Anterior cingulate cortex (tissue), 58 donors: ENCODE measurements at places on chromosomes 3 and 15.

GRCh38 chr3:131036986-131037385 lies 10.3 kb downstream of the NEK11 start:
- no peak for DNase-seq

GRCh38 chr3:50506169-50506568 lies 2.7 kb upstream of the CACNA2D2 start:
- DNase-seq, result no peak

DNA sequence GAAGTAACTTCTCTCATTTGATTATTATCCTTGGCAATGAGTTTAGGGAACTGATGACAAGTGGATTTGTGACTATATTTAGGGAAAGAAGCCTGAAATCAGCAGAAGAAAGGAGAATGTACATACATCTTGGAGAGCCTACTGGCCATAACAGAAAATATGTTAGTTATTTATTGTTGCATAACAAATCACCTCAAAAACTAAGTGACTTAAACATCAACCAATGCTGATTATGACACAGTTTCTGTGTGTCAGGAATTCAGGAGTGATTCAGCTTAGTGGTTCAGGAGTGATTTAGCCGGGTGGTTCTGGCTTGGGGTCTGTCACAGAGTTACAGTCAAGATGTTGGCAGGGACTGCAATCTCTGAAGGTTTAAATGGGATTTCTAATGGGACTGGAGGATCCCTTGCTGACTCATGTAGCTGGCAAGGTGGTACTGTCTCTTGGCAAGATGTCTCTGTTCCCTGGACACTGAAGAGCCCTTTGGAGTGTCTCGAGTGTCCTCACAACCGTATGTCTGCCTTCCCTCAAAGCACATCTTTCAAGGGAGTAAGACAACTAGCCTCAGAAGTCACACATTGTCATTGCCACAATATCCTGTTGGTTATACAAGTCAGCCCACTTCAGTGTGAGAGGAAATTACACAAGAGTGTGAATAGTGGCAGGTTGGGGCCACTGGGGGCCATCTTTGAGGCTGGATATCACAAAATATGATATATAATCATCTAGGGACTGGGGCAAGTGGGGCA lies 248.9 kb downstream of the SV2B start:
- DNase-seq, result no peak

GRCh38 chr15:48406911-48407310 lies 75.7 kb downstream of the DUT start:
- no peak for DNase-seq

GRCh38 chr15:100147828-100148227 lies 193.9 kb downstream of the ADAMTS17 start:
- no peak for DNase-seq

GRCh38 chr3:50442945-50443579 lies 60.4 kb downstream of the CACNA2D2 start:
- peak; percentile 59 for DNase-seq

DNA sequence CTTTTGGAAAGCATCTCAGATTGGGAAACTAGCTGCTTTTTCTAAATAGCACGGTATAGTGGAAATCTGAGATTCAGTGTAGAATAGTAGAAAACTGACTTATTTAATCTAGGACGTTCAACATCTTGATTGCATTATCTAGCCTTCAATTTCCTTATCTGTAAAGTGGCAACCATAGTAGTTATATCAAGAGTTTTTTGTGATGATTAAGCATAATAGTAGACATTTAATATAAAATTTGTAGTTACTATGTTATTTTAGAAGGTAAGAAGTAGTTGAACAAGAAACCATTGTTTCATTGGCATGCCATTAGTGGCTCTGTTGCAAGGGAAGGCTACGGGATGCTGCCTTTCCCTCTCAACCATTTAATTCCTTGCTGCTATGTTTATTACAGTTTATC lies 367.3 kb downstream of the NAALADL2 start:
- DNase-seq, result no peak

- DNase-seq, result no peak
These were observed 83.6 kb upstream of the EPHB3 start for GRCh38 chr3:184477940-184478339.

DNA sequence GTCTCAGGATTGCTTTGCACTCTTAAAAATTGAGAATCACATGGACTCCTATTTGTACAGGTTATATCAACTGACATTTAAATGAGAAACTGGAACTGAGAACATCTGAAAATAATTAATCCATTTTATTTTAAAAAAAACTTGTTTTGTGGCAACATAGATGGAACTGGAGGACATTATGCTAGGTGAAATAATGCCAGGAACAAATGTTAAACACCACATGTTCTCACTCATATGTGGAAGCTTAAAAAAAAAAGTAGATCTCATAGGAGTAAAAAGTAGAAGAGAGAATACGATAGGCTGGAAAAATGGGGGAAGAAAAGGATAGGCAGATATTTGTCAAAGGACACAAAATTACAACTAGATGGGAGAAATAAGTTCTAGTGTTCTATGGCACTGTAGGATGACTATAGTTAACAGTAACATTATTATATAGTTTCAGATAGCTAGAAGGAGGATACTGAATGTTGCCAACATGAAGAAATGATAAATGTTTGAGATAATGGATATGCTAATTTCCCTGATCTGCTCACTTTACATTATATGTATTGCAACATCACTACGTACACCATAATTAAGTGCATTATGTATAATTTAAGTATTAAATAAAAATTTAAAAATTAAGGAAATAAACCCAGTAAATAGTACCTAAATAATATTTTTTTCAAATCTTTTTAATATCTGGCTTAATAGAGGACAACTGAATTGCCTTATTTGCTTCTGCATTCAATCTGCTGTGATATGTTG lies 100.5 kb upstream of the TSPAN3 start:
- no peak for DNase-seq

DNA sequence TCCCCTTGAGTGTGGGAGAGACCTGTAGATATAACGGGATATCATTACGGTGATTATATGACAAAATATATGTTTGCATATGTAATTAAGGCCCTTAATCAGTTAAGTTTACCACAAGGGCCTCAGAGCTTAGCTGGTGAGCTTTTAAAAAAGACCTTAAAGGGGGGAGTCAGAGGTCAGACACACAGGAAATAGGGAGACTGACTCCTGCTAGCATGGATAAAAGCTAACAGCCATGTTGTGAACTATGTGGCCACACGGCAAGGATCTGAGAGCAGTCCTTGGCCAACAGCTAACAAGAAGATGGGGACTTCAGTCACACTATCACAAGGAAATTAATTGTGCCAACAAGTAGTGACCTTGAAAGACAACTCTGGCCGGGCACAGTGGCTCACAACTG lies 3.1 kb downstream of the STAG1 start:
- no peak for DNase-seq

DNA sequence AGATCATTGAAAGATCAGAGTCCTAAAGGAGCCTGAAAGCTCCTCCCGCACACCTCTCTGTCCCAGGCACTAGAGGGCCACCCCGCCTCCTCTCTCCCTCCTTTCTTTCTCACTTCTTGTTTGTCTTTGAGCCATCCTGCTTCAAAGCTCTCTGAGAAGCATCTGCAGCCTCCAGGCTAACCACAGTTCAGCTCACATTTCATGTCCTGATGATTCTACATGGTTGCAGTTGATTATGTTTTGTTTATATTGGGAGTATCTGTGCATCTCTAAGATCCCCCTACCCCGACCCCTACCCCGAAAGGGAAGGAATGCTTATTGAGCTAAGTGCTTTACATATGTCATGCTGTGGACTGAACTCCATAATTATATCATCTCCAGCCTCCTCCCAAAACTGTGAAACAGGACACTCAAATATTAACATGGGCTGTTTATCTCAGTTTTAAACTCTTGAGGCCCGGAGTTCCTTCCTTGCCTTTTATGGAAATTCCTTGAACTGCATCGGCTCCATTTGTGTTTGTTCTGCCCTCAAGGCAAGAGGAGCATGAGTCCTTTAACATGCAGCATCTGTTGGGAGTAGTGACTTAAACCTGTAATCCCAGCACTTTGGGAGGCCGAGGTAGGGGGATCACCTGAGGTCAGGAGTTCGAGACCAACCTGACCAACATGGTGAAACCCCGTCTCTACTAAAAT lies 30.9 kb downstream of the MGLL start:
- DNase-seq, result no peak

- DNase-seq, result peak; percentile 8
These were observed 106.6 kb upstream of the TMC3 start for GRCh38 chr15:81480645-81481053.

DNA sequence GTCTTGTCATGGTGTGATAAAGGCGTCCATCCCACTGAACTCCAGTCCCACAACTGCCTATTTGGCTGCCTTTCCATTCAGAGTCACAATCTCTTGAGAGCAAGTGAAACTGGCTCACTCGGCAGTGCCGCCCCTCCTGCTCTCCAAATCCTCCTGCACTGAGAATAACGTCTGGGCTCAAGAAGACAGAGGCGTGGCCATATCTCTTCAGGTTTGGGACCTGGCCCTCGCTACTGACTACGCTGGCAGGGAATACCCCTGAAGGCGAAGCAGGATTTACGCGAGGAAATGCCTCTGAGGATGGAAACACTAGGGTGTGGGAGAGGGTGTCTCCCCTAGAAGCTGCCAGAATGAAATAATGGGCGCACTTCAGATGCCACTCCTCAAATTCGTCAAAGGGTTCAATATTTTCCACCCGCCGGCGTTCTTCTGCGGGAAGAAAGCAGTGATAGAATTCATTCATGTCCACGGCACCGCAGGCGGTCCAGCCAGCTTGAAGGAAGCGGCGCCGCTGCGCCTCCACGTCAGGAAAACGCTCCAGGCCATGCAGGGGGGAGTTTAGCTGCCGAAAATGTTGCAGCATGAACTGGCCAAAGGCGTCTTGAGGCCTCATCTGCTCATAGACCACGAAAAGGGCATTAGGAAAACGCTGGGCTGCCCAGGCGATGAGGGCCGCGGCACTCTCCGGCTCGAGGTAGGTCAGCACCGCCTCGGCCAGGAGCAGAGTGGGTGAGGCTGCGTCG lies 985 bp downstream of the LCMT2 start:
- no peak for DNase-seq

DNA sequence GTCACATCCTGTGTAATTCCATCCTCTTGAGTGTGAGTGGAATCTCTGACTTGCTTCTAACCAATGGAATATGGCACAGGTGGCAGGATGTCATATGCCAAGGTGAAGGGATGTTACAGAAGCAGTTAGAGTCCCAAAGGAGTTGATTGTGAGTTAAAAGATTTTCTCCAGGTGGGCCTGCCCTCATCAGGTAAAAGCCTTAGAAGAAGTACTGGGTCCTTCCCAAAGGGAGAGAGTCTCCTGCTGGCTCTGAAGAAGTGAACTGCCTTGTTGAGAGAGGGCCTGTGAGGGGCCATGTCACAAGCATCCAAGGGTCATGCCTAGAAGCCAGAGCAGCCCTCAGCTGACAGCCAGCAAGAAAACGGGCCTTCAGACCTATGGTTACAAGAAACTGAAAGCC lies 13.1 kb downstream of the CMTM7 start:
- DNase-seq, result no peak

DNA sequence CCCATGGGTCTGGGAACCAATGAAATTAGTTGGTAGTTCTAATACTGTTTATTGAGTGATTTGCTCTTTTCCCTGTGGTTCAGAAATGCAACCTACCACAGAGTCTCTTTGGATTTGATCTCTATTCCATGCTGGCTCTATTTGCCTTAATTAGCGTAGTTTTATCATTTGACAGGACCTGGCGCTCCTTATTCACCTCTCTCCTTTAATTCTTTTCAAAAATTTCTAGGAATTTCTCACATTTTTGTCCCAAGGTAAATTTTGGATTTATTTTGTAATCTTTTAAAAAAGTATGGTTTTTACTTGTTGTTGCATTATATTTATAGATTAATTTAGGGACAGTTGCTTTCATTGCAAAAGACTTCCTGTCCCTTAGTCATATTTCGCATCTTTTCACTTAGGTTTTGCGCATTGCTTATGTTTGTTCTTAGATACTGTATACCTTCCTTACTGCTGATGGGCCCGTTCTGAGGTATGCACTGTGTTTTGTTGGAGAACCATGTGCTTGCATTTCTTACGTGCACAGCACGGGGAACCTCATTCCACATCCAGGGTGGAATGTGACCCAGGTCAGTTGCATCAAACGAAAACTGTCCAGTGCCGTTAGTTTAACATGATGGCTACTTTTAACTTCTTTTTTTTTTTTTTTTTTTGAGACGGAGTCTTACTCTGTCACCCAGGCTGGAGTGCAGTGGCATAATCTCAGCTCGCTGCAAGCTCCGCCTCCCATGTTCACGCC lies 27.0 kb downstream of the SENP5 start:
- no peak for DNase-seq

DNA sequence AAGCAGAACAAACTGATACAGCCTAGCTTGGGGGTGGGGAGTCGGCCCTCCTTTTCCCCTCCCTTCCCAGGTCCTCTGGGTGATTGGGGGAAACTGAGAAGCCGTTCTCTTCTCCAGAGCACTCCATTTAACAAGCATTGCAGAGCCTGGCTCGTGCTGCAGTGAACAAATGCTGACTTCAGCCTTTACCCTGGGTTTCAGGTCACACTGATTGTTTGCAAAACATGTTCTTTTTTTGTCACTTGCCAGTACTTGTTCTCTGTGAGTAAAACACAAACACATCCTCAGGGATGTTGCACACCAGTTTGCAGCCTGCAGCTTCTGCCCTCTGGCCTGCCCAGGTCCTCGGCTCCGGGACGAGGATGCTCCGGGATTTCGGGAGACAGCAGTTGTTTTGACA lies 132.8 kb downstream of the PGPEP1L start:
- no peak for DNase-seq

DNA sequence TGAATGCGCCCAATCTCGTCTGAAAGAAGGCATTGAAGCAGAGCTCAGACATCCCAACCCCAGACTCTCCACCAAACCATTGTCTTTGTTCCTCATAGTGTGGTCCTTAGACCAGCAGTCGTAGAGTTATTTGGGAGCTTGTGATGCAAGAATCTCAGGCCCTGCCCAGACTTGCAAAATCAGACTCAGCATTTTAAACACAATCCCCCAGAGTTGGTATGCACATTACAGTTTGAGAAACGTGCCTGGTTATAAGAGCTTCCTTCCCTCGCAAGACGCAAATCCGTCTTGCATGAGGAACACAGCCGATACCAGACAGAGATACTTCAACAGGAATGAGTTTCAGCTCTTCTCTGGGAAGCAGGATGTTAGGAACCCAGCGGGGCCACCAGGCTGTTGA lies 38.9 kb upstream of the IREB2 start:
- DNase-seq, result no peak

DNA sequence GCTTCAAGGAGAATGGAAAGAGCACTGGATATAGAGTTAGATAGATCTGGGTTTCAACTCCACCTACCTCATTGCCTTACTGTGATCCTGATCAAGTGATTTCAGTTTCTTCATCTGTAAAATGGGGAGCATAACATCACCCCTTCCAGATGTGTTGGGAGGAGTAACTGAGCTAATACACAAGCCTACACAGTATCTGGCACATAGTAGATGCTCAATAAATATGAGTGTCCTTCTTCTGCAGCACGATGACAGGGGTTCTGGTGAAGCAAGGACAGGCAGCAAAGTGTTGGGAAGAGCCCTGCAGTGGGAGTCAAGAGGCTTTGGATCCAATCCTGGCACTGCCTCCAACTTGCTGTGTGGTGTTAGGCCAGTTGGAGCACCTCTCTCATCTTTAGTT lies 270.0 kb downstream of the UACA start:
- DNase-seq, result no peak

DNA sequence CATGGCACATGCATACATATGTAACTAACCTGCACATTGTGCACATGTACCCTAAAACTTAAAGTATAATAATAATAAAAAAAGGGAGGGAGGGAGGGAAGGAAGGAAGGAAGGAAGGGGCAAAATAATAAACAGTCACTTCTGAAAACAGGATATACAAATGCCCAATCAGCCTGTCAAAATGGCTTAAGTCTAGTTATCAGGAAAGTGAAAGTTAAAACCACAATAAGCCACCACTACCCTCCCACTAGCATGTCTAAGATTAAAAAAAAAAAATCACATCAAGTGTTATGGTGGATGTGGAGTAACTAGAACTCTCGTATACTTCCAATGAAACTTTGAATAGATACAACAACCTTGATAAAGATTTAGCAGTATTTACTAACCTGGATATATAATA lies 145.6 kb upstream of the GMNC start:
- no peak for DNase-seq
